ENCODE measurements at places on chromosomes 1 and 21. TPM values are rescaled to one million over a fixed set of nuclear protein-coding genes. Genes with fewer than 3 reads are reported as not detected.

GRCh38 chr1:203229471-203230135, at the start of gene CHIT1:
CHIT1 (minus strand) TSS chr1:203229673; CDS start chr1:203229636, 37 bp downstream.
- DNase-seq, result no peak

Gene SAMD13
- 0.29 TPM for total RNA-seq

DNA sequence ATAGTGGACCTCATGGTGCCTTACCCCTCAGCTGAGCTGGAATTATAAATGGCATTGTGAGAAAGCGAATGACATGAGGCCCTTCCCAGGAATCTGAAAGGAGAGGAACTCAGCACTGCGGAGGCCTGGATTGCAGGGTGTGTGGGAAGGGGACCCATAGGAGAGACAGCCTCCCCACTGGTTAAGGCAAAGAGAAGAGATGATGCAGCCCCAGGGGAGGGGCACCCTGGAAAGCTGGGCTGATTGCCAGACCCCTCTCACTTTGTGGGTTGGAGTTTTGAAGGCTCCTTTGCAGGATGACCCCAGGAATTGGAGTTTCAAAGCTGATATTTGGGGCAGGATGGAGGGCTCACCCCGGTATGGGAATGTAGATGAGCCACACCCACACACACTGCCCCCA, 2.0 kb downstream of the NPPB start:
- DNase-seq, result no peak

Gene BRDT
- total RNA-seq, result not detected

- DNase-seq, result no peak
Measured at GRCh38 chr1:233725423-233725822, 111.5 kb downstream of the KCNK1 start.

DNA sequence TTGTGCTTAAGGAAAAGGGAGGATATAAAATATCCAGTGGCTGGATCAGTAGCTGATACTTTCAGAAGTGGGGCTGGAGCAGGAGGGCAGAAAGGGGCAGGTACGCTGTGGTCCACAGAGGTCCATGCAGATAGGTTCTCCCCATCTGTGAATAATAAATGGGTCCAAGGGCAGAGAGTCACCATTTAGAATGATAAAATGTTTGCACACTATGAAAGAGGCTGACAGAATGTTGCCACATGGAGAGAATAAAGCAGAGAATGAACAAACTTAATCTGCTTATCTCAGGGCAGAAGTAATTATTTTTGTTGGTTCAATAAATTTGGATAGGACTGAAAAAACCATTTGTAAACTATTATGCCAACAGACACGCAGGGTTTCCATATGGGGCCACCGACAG, 16.6 kb upstream of the ADAM30 start:
- DNase-seq, result no peak

- no peak for DNase-seq
Measured at GRCh38 chr1:199403531-199404116, 623.9 kb upstream of the NR5A2 start.

Gene TLCD4
- 0.34 TPM for total RNA-seq

DNA sequence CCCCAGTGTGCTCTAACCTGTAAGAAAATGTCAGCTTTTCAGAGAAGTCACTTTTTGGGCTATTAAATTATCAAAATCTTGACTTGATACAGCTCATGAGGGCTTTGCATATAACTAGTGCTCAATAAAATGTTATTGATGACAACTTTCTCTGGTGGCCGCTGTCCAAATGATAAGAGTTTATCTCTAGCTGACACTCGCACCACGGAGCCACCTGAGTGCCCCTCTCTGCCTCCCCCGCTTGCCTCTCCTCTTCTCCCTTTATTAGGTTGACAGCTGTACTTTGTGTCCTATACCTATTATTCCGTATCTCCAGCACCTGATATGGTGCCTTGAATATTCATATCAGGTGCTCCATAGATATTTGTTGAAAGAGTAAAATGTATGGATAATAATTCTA, 82.8 kb downstream of the PHTF1 start:
- no peak for DNase-seq

DNA sequence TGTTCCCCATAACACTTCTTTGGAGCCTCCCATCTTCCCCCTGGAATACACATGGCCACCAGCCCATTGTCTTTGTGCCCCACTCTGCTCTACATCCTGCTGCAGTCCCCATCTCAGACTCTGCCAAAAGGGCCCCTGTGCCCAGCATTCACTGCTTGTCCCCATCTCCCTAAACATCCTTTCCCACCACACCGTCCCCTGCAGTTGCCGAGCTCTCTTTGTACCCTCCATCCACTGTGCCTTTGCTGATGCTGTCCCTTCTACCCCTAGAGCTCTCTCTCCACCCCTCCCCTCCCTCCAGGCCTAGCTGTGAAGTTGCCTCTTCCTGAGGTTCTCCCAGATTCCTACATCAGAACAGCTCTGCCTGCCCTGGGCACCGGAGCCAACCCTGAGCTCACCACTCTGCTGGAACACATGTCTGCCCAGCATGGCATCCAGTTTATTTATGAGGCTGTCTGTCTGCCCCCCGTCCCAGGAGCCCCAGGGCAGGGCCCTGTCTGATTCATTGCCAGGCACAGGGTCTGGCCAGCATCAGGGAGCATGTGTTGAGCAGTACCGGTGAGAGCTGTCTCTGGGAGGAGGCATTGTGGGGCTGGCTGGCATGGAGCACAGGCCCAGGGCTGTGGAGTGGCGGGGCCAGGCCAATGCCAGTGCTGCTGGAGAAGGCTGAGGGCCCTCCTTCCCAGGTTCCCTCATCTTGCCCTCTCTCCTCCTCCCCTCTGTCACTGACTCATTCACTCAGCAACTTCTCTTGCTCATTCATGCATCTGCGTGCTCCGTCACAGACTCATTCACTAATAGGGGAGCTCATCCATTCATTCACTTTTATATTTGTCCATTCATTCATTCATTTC, 28.8 kb downstream of the EDN2 start:
- no peak for DNase-seq

Gene RUNX1
- total RNA-seq, result 44.9 TPM

Measured in activated naive CD4-positive, alpha-beta T cell treated with anti-CD3 and anti-CD28 coated beads, Interleukin-2, amount 50 U/mL, for 72 hours (primary cell).